Stimulated activated CD4-positive, alpha-beta T cell treated with anti-CD3 and anti-CD28 coated beads, Interleukin-4, amount 100 ng/mL, for 48 hours (primary cell): ENCODE measurements at places on chromosomes 3 and 15.

- DNase-seq, result no peak
These were observed 184.9 kb downstream of the FAM43A start for GRCh38 chr3:194870394-194871110.

DNA sequence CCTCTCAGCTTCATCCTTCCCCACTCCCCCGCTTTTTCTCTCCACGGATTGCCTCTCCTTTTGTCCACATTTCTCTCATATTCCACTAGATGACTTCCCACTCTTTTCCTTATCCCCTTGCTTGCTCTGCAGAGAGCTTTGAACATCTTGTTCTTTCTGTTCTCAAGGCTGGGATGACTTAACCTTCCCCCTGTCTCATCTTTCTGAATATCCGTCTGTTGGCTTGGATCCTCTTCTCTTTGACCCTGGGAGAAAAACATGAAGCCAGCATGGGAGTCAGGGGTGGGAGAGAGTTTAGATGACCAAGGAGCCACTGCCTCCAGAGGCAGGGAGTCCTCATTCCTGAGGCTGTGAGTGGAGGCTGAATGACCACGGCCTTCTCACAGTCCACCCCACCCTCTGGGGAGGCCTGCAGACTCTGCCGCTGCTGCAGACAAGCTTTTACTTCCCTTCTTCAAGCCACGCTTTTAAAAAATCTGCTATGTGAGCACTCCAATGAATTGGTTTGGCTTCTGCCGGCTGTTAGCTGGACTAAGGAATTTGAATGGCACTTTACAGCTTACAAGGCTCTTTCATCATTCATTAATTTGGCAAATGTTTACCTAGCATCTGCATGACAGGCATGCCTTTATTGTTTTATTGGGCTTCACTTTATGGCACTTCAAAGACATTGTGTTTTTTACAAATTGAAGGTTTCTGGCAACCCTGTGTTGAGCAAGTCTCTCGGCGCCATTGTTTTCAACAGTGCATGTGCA is 111.6 kb upstream of the SLC6A6 start:
- DNase-seq, result no peak

GRCh38 chr15:41493902-41494189 is 172 bp downstream of the ITPKA start:
- no peak for DNase-seq

- DNase-seq, result no peak
These were observed 300.9 kb downstream of the RORA start for GRCh38 chr15:60928210-60928609.

GRCh38 chr3:186614597-186615483 is 2.0 kb downstream of the AHSG start:
- peak; percentile 76 for DNase-seq

DNA sequence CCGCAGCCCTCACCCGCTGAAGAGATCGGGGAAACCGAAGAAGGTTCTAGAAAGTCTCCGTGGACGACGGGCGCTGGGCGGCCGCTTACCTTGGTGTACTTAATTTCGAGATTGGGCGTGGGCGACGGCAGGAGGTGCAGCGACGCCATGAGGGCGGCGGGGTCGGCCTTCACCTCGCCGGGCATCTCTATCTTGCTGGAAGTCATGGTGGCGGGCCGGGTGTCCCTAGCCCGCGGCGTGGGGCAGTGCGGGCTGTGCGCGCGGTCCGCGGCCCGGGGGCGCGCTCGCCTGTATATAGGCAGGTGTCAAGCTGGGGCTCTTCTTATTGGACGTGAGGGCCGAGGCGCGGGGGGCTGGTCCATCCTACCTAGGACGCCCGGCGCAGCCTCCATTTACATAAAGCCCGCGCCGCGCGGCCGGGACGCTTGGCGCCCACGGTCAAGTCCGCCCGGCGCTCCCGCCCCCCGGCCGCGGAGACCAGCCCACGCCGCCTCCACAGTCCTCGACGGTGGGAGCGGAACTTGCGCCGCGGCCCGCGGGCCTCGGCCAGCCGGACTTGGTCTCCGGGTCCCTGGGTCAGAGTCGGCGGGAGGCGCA is at the start of gene ALDH1A2:
TSS of gene ALDH1A2 (minus strand) at position 267 of the 597 bp plus-strand sequence. CDS start at position 206, 61 bp downstream.
- no peak for DNase-seq

- DNase-seq, result no peak
These were observed 16.9 kb upstream of the SEMA4B start for GRCh38 chr15:90184119-90184785.

DNA sequence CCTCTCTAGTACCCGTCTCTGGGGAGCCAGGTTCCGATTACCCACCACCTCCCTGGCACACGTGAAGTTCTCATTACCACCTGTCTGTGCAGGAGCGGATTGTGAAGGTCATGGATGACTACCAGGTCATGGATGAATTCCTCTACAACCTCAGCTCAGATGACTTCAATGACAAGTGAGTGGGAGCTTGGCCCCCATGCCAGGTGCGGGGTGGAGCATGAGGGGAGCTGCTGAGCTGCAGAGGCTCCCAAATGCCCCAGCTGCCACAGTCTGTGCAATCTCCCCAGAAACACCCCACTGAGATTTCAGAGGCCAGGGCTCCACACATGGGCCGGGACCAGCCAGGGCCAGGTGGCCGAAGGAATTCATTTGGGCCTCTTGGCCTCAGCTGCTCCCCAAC is 34.3 kb downstream of the DNAH1 start:
- no peak for DNase-seq
